Activated T-helper 17 cell treated with anti-CD3 and anti-CD28 coated beads, Interleukin-2, amount 50 U/mL, for 72 hours (primary cell): ENCODE measurements at places on chromosomes 4 and X. TPM values are rescaled to one million over a fixed set of nuclear protein-coding genes. Genes with fewer than 3 reads are reported as not detected.

Gene CXCL10
- total RNA-seq: 1.1 TPM

GRCh38 chrX:137236837-137237236 lies 203.0 kb upstream of the GPR101 start:
- no peak for ATAC-seq
- H3K4me3 ChIP-seq: no peak overlapping the region
- H3K36me3 ChIP-seq: no peaks in the 10 kb centered on the region
- H3K27ac ChIP-seq: no peak overlapping the region
- H3K27me3 ChIP-seq: no peaks in the 10 kb centered on the region

GRCh38 chrX:154373340-154374306 lies 811 bp downstream of the FLNA start:
- ATAC-seq: no peak
- H3K4me1 ChIP-seq: no peaks in the 10 kb centered on the region
- peaks cover 21% of the 10 kb centered on the region for H3K36me3 ChIP-seq
- H3K4me3 ChIP-seq: peak overlapping the region; percentile 84
- H3K27me3 ChIP-seq: no peaks in the 10 kb centered on the region

Gene FAM9C
- 0.21 TPM for total RNA-seq

Gene TRAM1L1
- total RNA-seq: not detected

DNA sequence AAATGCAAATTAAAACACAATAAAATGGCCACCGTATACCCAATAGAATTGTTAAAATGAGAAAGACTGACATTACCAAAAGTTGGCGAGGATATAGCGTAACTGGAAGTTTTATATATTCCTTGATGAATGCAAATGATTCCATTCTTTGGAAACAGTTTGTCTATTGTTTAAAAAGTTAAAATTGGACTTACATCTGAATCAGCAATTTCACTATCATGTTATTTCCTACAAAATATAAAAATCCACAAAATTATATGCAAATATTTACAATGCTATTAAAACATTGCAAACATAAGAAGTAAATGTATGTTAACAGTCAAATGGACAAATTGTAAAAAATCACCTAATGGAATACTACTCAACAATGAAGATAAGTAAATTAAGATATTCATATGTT lies 852.2 kb upstream of the NDST4 start:
- no peak overlapping the region for H3K27ac ChIP-seq
- ATAC-seq: no peak
- no peaks in the 10 kb centered on the region for H3K36me3 ChIP-seq
- H3K27me3 ChIP-seq: no peaks in the 10 kb centered on the region

DNA sequence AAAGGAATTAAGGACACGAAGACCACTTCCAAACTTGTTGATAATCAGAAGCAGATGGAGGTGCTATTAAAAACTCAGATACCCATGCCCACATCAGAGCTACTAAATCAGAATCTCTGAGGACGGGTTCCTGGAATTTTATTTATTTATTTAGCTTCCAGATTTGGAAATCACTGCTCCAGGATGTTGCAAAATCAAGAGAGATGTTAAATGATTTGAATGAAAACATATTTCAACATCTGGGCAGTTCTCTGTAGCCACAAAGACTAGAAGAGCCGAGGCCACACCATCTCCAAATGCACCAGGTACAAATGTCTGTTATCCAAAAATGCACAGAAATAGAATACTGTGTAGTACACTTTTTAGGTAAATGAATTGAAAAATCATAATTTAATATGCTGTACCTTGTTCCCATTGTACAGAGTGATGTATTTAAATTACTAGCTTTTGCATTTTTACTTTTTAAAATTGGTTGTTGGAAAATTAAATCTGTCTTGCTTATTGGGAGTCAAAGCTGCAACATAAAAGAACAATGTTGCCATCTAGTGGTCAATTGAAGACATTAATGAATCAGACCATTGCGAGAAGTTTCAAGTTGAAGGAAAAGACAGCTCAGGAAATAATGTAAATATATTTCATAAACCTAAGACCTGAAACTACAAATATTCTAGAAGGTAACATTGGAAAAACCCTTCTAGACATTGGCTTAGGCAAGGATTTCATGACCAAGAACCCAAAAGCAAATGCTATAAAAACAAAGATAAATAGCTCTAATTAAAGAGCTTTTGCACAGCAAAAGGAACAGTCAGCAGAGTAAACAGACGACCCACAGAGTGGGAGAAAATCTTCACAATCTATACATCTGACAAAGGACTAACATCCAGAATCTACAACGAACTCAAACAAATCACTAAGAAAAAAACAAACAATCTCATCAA lies 151.3 kb upstream of the TTC29 start:
- no peak overlapping the region for H3K4me3 ChIP-seq
- no peaks in the 10 kb centered on the region for H3K36me3 ChIP-seq
- H3K4me1 ChIP-seq: no peaks in the 10 kb centered on the region
- peaks cover 9% of the 10 kb centered on the region for H3K27me3 ChIP-seq
- no peak for ATAC-seq

Gene KLB
- total RNA-seq: not detected

DNA sequence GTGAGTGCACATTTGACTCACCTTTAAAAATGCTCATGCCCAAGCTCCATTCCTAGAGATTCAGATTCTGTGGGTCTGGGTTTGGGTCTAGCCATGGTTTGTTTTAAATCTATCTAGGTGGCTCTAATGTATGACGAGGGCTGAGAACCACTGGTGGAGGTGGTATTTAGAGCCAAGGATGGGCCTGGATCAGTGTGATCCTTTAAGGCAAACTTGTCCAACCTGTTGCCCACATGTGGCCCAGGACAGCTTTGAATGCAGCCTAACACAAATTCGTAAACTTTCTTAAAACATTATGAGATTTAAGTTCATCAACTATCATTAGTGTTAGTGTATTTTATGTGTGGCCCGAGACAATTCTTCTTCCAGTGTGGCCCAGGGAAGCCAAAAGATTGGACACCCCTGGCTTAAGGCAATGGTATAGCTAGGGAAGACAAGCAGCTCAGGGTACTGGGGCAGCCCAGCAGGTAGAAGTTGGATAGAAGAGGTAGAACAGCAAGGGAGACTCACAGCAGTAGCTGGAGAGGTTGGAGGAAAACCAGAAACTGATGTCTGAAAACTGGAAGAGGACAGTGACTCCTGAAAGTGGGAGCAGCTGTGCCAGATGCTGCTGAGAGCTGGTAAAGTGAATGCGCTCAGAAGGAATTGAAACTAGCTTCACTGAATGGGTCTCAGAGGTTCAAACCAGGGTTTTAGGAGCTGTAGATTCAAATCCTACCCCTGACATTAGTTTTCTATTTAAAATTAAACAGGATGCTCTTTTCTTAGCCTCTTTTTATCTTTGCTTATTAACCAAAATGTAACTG lies 18.2 kb downstream of the ADD1 start:
- no peaks in the 10 kb centered on the region for H3K27me3 ChIP-seq
- peaks cover 17% of the 10 kb centered on the region for H3K36me3 ChIP-seq
- peak overlapping the region; percentile 74 for H3K27ac ChIP-seq
- peak overlapping the region; percentile 8 for H3K4me3 ChIP-seq
- peaks cover 58% of the 10 kb centered on the region for H3K4me1 ChIP-seq

DNA sequence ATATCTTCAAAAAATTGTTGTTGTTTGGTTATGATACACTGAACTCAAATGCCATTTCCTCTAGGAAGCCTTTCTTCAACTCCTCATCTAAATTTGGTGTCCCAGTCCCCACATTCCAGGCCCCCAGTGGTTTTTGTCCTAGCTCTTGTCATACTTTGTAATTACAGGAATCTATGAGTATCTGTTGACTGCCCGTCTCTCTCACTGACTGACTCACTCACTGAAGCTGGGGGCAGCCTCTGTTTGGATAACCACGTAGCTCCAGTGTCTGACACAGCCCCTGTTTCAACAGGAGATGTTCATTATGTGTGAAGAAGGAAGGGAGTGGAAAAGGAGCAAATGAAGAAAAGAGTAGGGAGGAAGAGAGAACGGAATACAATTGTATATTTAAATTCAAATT lies 284.1 kb upstream of the TENM3 start:
- no peak for ATAC-seq
- H3K36me3 ChIP-seq: no peaks in the 10 kb centered on the region
- no peak overlapping the region for H3K4me3 ChIP-seq
- H3K27ac ChIP-seq: no peak overlapping the region
- H3K4me1 ChIP-seq: no peaks in the 10 kb centered on the region

Gene MGAT4D
- total RNA-seq: not detected

GRCh38 chr4:33349376-33349775 lies 2629.2 kb downstream of the PCDH7 start:
- no peak overlapping the region for H3K27ac ChIP-seq
- no peaks in the 10 kb centered on the region for H3K36me3 ChIP-seq
- H3K27me3 ChIP-seq: no peaks in the 10 kb centered on the region
- H3K4me3 ChIP-seq: no peak overlapping the region

- no peaks in the 10 kb centered on the region for H3K27me3 ChIP-seq
- H3K4me3 ChIP-seq: no peak overlapping the region
- ATAC-seq: no peak
- no peaks in the 10 kb centered on the region for H3K36me3 ChIP-seq
- no peak overlapping the region for H3K27ac ChIP-seq
- no peaks in the 10 kb centered on the region for H3K4me1 ChIP-seq
Measured at GRCh38 chrX:33725535-33726210, 406.4 kb downstream of the FAM47A start.

- no peak overlapping the region for H3K27ac ChIP-seq
- ATAC-seq: no peak
- H3K4me1 ChIP-seq: no peaks in the 10 kb centered on the region
- no peak overlapping the region for H3K4me3 ChIP-seq
Measured at GRCh38 chr4:168694667-168695066, 197.8 kb downstream of the PALLD start.

Gene MTNR1A
- not detected for total RNA-seq

Gene CMC4
- 3.2 TPM for total RNA-seq

- peaks cover 6% of the 10 kb centered on the region for H3K4me1 ChIP-seq
Measured at GRCh38 chrX:53440621-53441517, 6.7 kb upstream of the HSD17B10 start.

DNA sequence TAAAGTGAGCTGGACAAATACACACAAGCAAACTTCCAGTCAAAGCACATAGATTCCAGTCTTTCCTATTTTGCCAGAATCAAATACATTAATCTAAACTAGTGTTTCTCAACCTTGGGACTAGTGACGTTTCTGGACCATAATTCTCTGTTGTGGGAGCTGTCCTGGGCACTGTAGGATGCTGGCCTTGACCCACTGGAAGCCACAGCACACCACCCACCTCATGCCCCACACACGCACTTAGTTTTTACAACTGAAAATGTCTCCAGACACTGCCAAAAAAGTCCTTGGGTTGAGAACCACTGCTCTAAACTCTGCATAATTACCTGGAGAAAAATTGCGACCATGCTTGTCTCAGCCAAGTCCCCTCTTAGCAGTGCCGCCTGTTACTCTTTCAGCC lies 57.6 kb downstream of the MAP3K15 start:
- no peak overlapping the region for H3K27ac ChIP-seq
- no peak for ATAC-seq
- H3K4me1 ChIP-seq: no peaks in the 10 kb centered on the region
- peaks cover 3% of the 10 kb centered on the region for H3K27me3 ChIP-seq

GRCh38 chrX:6857749-6858148 lies 289.8 kb upstream of the STS start:
- H3K36me3 ChIP-seq: no peaks in the 10 kb centered on the region
- no peaks in the 10 kb centered on the region for H3K27me3 ChIP-seq
- no peak overlapping the region for H3K4me3 ChIP-seq
- ATAC-seq: no peak

- H3K4me3 ChIP-seq: no peak overlapping the region
- H3K4me1 ChIP-seq: no peaks in the 10 kb centered on the region
- H3K36me3 ChIP-seq: no peaks in the 10 kb centered on the region
- no peak overlapping the region for H3K27ac ChIP-seq
Measured at GRCh38 chr4:55278316-55278715, 67.7 kb upstream of the SRD5A3 start.

DNA sequence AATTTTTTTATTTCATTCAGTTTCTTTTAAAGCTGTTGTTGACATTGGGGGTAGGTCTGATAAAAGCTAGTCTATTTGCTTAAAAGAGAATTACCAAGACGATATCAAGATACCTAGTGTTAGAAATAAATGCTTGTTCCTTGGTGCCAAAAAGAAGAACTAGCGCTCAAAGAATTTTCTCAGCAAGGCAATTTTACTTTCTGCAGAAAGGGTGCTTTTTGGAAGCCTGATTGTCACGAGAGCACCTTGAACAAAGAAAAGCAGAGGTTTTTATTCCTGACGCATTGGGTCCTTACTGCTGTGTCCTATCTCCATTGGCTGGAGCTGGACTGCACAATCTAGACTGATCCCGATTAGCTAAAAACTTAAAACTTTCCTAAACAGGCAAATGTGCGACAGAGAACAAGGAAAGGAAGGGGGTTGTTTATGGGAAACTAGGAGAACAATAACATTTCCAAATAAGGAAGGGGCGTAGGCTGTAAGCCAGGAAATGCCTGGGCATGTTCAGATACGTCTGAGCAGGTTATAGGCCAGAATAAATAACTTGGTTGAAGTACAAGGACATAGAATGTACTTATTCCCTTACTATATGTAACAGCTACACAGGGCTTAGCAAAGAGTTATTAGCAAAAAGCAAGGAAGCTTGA lies 50.3 kb upstream of the STPG2 start:
- peak overlapping the region; percentile 36 for H3K27ac ChIP-seq
- no peak for ATAC-seq
- H3K4me3 ChIP-seq: no peak overlapping the region
- no peaks in the 10 kb centered on the region for H3K36me3 ChIP-seq

Gene ADH4
- total RNA-seq: not detected

- no peaks in the 10 kb centered on the region for H3K36me3 ChIP-seq
- H3K4me3 ChIP-seq: no peak overlapping the region
- no peaks in the 10 kb centered on the region for H3K27me3 ChIP-seq
- H3K27ac ChIP-seq: no peak overlapping the region
- ATAC-seq: no peak
- H3K4me1 ChIP-seq: no peaks in the 10 kb centered on the region
Measured at GRCh38 chr4:73721435-73721834, 18.9 kb upstream of the CXCL8 start.

Gene DUSP21
- not detected for total RNA-seq

DNA sequence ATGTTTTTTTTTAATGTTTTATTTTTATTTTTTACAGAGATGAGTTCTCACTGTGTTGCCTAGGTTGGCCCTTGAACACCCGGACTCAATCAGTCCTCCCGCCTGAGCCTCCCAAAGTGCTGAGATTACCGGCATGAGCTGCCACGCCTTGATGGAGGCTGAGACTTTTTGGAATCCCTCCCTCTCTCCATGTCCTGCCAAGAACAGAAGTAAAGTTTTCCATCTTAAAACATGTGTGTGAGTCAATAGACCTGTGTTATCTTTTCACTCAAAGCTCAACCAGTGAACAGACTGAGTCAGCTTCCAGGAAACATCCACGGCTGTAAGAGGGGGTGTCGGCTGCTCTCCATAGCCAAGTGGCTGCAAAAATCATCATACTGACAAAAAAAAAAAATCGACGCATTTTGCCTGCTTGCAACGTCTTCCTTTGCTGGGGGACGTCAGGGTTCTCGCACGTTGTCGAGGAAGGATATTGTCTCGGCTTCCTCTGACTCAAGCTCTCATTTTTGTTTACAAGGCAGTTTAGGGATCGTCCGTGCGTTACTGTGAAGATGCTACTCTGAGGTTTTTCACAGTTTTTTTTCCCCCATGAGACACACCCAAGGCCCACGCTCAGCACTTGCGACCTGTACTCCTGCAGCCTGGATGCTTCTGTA lies 10.0 kb upstream of the ASMTL start:
- peak overlapping the region; percentile 78 for H3K4me3 ChIP-seq
- peak; percentile 86 for ATAC-seq
- H3K27ac ChIP-seq: peak overlapping the region; percentile 92

Gene UGT2B28
- not detected for total RNA-seq
